ENCODE measurements at places on chromosomes 5 and 9.

- DNase-seq, result no peak
Measured at GRCh38 chr9:124660341-124660801, 110.7 kb downstream of the NR6A1 start.

DNA sequence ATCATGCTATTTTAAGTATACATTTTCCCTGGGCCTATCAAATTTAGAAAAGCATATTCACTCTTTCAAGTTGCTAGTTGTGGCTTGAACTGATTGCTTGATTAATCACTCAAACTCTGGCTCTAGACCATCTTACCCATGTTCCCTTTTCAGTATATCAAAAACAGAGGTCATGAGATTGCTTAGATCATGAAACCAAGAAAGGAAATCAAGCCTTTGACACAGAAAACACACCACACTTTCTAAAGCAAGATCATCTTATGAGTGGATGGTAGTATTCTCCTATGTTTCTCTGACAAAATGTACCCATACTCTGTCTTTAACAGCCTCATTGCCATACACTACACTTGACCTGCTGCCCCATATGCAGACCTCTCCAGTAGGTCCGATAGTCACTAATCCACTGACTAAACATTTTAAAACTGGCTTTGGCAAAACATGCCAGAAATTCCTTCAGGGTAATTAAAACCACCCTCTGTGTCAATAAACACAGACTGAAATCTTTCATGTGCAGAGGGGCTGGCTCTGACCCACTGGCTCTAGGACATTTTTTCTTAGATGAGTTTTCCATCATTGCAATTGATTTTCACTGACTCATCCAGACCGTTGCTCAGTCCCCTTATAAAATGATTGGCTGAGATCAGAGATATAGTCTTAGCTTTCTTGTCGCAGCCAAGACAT, 18.2 kb downstream of the PPP2R2B start:
- DNase-seq, result no peak

DNA sequence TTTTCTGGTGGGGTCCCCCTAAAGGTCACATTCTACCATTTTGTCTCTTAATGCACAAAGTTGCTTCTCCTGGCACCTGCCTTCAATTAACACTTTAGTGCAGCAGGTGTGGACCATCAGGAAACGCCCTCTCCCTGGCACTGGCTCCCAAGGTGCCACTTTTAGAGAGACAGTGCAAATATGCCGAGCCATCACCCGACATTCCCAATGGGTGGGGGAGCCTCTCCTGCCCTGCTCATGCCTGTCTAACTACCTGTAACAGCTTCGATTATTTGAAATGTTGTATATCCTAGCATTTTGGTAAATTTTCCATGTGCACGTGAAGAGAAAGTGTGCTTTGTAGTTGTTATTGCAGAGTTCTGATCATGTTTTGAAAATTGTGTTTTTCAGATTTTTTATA, 13.2 kb upstream of the LRRC14B start:
- DNase-seq, result no peak

DNA sequence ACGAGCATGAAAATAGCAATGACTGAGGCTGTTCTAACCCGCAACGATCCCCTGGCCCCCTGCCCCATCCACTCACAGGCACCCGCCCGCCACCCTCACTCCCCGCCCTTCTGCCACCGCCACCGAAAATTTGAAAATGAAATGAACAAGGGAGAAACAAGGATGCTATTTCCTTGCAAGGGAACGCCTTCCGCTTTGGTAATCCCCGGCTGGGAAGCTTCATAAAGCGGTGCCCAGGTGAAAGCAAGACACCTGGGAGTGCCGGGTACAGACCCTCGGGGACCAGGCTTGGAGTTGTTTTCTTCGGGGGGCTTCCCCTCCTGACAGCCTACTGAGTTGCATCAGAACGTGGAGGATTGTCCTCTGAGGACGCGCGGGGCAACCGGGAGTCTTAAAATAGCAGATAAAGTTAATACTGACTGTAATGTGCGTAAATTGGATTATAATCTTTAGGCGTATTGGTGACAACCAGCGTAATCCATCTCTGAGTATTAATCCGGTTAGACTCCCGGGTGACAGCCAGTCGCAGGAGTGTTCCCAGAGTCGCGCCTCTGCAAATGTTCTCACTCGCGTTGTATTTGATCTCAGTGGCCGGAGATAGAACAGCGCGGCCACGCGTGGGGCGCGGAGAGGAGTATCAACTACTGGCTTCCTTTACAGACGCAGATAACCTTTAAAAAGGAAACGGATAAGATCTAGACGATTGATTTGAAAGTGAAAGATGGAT, 885 bp upstream of the MLLT3 start:
- no peak for DNase-seq

GRCh38 chr9:88927510-88927909, 63.8 kb upstream of the S1PR3 start:
- no peak for DNase-seq

- DNase-seq, result no peak
Measured at GRCh38 chr9:976258-976942, at the start of gene DMRT3. Gene DMRT3 (plus strand): TSS chr9:976655. CDS start chr9:977002, 347 bp downstream.

DNA sequence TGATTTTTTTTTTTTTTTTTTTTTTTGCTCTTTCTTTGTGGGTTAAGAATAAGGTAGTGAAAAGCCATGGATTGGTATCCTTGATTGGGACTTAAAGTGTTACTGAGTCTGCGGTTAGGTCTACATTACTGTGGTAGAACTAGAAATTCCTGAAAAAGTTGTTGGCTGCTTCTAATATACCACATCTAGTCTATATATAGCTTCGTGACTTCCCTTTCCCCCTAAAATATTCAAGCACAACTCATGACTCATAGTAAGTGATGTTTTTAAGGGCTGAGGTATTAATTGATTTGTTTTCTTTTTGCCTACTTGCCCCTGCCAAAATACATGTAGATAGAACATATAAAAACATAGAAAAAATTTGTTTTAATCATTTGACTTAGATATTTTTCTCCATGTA, 247.6 kb downstream of the TMEM232 start:
- no peak for DNase-seq

DNA sequence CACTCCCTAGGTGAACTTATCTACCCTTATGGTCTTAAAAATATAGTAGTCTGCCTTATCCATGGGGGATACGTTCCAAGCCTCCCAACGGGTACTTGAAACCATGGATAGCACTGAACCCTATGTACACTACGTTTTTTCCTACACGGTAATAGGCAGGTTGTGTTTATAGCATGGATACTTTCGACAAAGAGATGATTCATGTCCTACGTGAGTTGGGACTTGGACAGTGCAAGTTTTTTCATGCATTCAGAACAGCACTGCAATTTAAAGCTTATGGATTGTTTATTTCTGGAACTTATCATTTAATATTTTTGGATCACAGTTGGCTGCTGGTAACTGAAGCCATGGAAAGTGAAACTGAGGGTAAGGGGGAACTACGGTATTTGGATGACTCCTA, 88.1 kb downstream of the CNTLN start:
- no peak for DNase-seq

DNA sequence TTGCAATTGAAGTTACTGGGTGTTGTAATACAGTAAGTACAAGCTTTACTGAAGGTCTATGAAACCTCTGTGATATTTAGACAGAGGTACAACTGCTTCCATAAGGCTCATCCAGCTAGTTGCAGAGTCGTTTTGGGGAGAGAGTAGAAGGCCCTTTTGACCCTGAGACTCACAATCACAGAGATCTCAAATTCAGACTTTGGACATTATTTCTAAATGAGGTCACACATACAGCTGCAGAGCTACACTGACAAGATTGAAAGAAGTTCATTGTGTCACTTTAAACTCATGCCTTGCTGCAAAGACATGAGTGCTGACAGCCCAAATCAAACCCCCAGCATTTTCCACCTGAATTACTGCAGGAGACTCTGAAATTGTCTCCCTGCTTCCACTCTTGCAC, 205.9 kb upstream of the TMEM161B start:
- DNase-seq, result no peak

DNA sequence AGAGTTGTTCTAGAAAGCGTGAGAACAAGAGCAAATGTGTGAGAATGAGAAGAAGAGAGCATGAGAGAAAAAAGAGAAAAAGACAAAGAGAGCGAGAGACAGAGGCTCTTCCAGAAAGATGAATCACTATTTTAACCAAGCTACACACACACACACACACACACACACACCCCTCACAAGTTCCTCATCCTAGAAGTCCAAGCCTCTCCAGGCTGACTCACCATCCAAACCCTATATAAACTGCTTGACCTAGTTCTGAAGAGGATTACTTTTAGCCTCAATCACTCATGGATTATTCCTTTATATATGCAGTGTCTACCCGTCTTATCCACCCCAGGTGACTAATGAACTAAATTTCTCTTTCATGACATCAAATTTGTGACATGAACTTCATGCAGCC, 37.6 kb downstream of the C9orf57 start:
- DNase-seq, result no peak
